CD4-positive, alpha-beta memory T cell (primary cell): ENCODE measurements at places on chromosomes 1 and 21. TPM values are rescaled to one million over a fixed set of nuclear protein-coding genes. Genes with fewer than 3 reads are reported as not detected.

DNA sequence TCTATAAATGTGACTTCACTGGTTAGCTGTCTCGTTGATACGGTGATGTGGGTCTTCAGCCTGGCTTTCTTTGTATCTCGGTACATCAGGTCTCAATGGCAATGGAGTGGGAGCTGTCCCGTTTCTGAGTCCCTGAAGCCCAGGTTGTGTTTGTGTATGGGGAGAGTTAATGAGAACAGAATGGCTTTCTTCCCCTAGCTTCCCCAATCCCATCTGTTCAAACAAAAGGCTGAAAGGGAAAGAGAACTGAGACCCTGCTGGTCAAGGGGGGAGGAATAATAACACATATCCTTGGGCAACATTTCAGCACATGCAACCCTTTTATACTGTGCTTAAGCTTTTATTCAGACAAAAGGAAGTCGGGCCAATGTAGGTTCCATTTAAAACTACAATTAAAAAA lies 28.4 kb upstream of the CASQ2 start:
- H3K36me3 ChIP-seq = no peaks in the 10 kb centered on the region
- H3K4me1 ChIP-seq = no peaks in the 10 kb centered on the region
- peaks cover 3% of the 10 kb centered on the region for H3K27me3 ChIP-seq
- no peak overlapping the region for H3K4me3 ChIP-seq
- H3K27ac ChIP-seq = no peak overlapping the region

- no peak overlapping the region for H3K27ac ChIP-seq
- no peaks in the 10 kb centered on the region for H3K36me3 ChIP-seq
- H3K4me3 ChIP-seq = no peak overlapping the region
- no peak for DNase-seq
Measured at GRCh38 chr1:66172272-66172671, 361.7 kb upstream of the SGIP1 start.

GRCh38 chr1:13926556-13926955 lies 226.6 kb downstream of the PRDM2 start:
- DNase-seq = no peak
- no peak overlapping the region for H3K27ac ChIP-seq
- H3K36me3 ChIP-seq = no peaks in the 10 kb centered on the region

Gene IKBKE
- polyA plus RNA-seq = 46.8 TPM

- no peaks in the 10 kb centered on the region for H3K4me1 ChIP-seq
- no peak for DNase-seq
- no peak overlapping the region for H3K4me3 ChIP-seq
- H3K27ac ChIP-seq = no peak overlapping the region
- no peaks in the 10 kb centered on the region for H3K36me3 ChIP-seq
Measured at GRCh38 chr1:242770366-242770765, 245.9 kb upstream of the PLD5 start.

DNA sequence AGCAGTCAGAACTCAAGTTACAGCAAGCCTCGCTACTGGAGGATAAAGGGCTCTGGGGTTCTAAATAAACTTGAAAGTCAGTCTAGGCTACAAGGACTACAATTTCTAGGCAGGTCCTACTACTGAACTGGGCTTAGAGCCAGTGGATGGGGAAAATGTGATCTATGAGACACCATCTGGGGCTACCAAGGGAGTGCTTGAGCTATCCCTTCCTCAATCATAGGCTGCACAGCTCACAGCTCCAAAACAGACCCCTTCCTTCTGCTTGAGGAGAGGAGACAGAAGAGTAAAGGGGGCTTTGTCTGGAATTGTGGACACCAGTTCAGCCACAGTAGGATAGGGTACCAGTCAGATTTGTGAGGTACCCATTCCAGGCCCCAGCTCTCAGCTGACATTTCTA lies 145.8 kb upstream of the SNX7 start:
- no peak overlapping the region for H3K4me3 ChIP-seq
- no peaks in the 10 kb centered on the region for H3K27me3 ChIP-seq
- H3K4me1 ChIP-seq = no peaks in the 10 kb centered on the region
- H3K36me3 ChIP-seq = no peaks in the 10 kb centered on the region
- no peak for DNase-seq

- no peak overlapping the region for H3K27ac ChIP-seq
- no peaks in the 10 kb centered on the region for H3K36me3 ChIP-seq
- DNase-seq = no peak
- no peaks in the 10 kb centered on the region for H3K4me1 ChIP-seq
- no peaks in the 10 kb centered on the region for H3K27me3 ChIP-seq
Measured at GRCh38 chr1:82329226-82329625, 528.5 kb downstream of the ADGRL2 start.

DNA sequence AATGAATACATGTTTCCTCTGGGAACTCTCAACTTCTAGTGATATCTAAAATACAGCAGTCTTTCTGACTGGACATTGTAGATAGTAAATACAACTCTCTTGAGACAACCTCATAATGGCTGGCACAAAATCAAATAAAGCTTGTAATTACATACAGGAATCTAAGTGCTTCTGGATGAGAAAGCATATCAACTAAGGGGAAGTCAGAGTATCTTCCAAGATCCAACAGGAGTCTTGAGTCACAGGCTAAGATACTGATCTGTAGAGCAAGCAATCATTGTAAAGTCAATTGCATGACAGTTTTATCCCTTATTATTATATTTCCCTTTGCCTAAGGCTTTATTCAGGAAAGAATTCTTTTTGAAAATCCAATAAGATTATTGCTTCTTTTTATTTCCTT lies 249.9 kb downstream of the LRRIQ3 start:
- no peak for DNase-seq
- H3K27ac ChIP-seq = no peak overlapping the region
- no peaks in the 10 kb centered on the region for H3K4me1 ChIP-seq

Gene TSPAN2
- 20.8 TPM for polyA plus RNA-seq

GRCh38 chr1:6265151-6265550 lies 4.3 kb upstream of the GPR153 start:
- no peak overlapping the region for H3K27ac ChIP-seq
- H3K4me1 ChIP-seq = peaks cover 8% of the 10 kb centered on the region
- no peaks in the 10 kb centered on the region for H3K36me3 ChIP-seq
- no peak for DNase-seq
- no peaks in the 10 kb centered on the region for H3K27me3 ChIP-seq

- peaks cover 26% of the 10 kb centered on the region for H3K4me1 ChIP-seq
- DNase-seq = no peak
- H3K36me3 ChIP-seq = peaks cover 76% of the 10 kb centered on the region
- no peak overlapping the region for H3K27ac ChIP-seq
- H3K4me3 ChIP-seq = no peak overlapping the region
Measured at GRCh38 chr1:19078536-19078935, 122.1 kb upstream of the IFFO2 start.

Gene CLCA4
- polyA plus RNA-seq = not detected

DNA sequence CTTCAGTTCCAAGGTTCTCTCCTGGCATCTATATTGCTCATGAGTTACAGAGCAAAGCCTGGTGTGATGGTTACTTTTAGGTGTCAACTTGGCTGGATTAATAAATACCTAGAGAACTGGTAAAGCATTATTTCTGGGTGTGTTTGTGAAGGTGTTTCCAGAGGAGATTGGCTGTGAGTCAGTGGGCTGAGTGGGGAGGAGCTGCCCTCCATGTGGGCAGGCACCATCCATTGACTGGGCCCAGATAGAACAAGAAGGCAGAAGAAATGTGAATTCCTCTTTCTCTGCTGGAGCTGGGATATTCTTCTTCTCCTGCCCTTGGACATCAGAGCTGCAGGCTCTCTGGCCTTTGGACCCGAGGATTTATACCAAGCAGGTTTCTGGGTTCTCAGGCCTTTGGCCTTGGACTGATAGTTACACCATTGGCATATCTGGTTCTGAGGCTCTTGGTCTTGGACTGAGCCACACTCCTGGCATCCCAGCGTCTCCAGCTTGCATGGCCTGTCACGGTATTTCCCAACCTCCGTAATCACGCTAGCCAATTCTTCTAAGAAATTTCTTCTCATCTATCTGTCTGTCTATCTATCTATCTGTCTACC lies 44.5 kb downstream of the B3GALT5 start:
- no peak overlapping the region for H3K4me3 ChIP-seq
- H3K36me3 ChIP-seq = no peaks in the 10 kb centered on the region
- no peaks in the 10 kb centered on the region for H3K27me3 ChIP-seq
- H3K4me1 ChIP-seq = no peaks in the 10 kb centered on the region
- no peak overlapping the region for H3K27ac ChIP-seq

DNA sequence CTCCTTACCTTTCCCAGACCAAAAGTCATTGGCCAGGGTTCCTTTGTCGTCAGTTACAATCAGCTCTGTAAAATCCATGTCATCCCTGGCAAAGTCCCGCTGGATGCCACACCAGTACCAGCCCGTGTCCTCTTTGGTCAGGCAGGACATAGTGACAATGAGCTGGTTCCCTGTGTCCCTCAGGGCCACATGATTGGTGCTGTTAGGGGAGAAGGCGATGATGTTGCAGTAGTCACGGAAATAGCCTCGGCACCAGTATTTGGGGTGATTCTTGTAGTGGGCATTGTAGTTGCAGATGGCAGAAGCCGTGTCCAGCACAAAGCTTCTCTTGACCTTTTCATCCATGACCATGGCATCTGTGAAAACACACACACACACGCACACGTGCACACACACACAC lies 14.8 kb downstream of the ADORA3 start:
- no peaks in the 10 kb centered on the region for H3K36me3 ChIP-seq
- DNase-seq = no peak
- H3K4me3 ChIP-seq = no peak overlapping the region
- H3K27ac ChIP-seq = no peak overlapping the region
- no peaks in the 10 kb centered on the region for H3K27me3 ChIP-seq

- peaks cover 19% of the 10 kb centered on the region for H3K4me1 ChIP-seq
- H3K27me3 ChIP-seq = no peaks in the 10 kb centered on the region
- DNase-seq = no peak
- H3K4me3 ChIP-seq = no peak overlapping the region
- no peak overlapping the region for H3K27ac ChIP-seq
Measured at GRCh38 chr1:10900251-10900651, 103.8 kb upstream of the CASZ1 start.

Gene MFSD2A
- 0.44 TPM for polyA plus RNA-seq

- no peaks in the 10 kb centered on the region for H3K36me3 ChIP-seq
- H3K27me3 ChIP-seq = no peaks in the 10 kb centered on the region
- no peak for DNase-seq
- no peaks in the 10 kb centered on the region for H3K4me1 ChIP-seq
- no peak overlapping the region for H3K4me3 ChIP-seq
- no peak overlapping the region for H3K27ac ChIP-seq
Measured at GRCh38 chr1:56872597-56872996, 18.0 kb downstream of the C8A start.

DNA sequence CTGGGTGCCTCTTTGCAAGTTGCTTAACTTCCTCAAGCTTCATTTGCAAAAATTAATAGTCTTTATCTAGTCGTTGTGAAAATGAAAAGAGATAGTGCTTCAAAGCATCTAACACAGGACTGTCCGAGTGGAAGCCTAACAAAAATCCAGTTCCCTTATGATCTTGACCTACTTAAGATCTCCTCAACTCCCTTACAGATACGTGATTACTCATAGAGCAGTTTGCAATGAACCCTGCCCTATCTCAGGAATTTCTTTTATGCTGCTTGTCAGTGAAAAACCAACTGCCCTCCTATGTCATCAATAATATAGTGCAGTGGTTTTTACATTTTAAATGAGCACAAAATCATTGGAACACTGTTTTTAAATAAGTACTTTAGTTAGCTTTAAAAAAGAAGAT lies 314.3 kb downstream of the BACH1 start:
- H3K4me3 ChIP-seq = no peak overlapping the region
- H3K27me3 ChIP-seq = no peaks in the 10 kb centered on the region
- no peak for DNase-seq
- no peaks in the 10 kb centered on the region for H3K4me1 ChIP-seq

DNA sequence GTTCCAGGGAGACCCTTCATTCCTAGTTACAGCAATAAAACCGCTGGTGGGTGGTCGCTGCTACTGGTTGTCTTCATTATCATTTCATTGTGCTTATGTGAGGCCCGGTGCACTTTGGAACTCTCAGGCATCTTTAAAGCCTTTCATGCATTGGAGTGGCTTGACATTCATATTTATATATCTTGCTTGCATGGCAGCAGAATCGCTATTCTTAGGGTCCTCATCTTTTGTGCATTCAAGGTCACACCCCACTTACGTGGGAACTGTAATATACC lies 110.1 kb downstream of the ZBTB18 start:
- H3K4me3 ChIP-seq = no peak overlapping the region
- H3K27me3 ChIP-seq = no peaks in the 10 kb centered on the region
- no peaks in the 10 kb centered on the region for H3K4me1 ChIP-seq
- no peaks in the 10 kb centered on the region for H3K36me3 ChIP-seq
- no peak for DNase-seq
- H3K27ac ChIP-seq = no peak overlapping the region

DNA sequence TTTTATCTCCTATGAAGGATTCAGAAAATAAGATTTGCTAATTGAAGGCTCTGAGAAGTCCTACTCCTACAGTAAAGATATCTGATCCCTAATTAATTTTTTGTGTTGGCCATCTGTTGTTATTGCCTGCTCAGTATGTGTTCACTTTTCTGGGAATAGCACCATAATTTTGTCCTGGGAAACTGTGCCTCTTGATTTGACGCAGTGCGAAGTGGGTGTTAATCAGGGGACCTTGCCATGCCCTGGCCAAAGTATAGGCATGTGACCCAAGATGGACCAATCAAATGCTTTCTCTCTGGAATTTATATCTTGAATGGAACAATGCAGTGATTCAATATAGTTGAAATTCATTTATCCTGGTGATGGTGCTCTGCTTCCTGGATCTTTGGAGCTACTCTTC lies 30.4 kb upstream of the GNG12 start:
- no peak overlapping the region for H3K27ac ChIP-seq
- no peak overlapping the region for H3K4me3 ChIP-seq
- no peaks in the 10 kb centered on the region for H3K36me3 ChIP-seq
- no peaks in the 10 kb centered on the region for H3K4me1 ChIP-seq
- no peaks in the 10 kb centered on the region for H3K27me3 ChIP-seq

DNA sequence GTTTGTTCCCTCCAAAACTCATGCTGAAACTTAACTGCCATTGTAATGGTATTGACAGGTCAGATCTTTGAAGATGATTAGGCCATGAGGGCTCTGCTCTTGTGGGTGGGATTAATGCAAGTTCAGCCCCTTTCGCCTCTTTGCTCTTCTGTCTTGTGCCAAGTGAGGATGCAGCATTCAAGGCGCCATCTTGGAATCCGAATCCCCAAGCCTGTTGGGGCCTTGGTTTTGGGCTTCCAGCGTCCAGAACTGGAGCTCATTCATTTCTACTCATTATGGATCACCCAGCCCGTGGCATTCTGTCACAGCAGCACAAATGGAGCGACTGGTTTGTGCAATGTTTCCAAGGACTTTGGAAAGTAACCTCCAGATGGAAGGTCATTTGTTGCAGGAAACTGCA lies 5.6 kb downstream of the TTC34 start:
- H3K27me3 ChIP-seq = no peaks in the 10 kb centered on the region
- no peak overlapping the region for H3K4me3 ChIP-seq
- H3K36me3 ChIP-seq = no peaks in the 10 kb centered on the region
- DNase-seq = no peak
- no peaks in the 10 kb centered on the region for H3K4me1 ChIP-seq
- no peak overlapping the region for H3K27ac ChIP-seq
